ENCODE measurements at places on chromosomes 13 and 19.
A peak's percentile ranks its signal among the peaks of the same experiment; 100 is the strongest.

DNA sequence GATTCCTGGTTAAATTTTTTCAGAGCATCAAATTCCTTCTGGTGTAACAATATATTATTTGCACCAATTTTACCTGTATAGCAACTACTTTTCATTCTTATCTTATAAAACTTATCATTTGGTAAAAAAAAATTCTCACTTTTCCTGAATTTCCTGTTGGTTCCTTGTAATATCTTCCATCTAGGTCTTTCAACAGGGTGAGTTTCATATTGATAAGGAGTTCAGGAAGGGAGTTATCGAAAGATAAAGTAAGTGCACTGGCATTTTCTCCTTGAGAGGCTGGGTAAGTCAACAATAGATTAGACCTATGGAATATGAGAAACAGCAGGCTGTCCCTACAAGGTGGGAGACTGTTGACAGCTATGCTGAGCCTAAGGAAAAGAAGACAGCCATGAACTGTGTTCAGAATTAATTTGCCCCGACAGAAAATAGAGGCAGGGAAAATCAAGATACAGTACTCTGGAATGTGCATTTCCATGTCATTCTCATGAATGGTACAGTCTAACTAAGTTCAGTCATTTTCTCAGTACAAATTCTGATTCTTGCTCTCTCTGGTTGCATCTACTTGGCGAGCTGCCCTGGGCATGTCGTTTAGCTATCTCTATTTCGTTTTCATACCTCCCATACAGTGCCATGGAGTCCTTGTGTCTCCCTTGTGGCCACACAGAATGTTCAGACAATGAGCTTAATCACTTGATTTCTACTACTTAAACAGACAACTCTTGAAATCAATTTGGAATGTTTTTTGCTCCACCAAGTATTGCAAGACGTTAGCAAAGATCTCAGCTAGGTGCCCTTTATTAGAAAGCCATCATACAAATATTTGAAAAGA is 9.9 kb downstream of the IGFL1 start:
- DNase-seq, result peak; percentile 8

GRCh38 chr13:47671776-47672175 is 329.3 kb downstream of the SUCLA2 start:
- DNase-seq, result no peak

- DNase-seq, result no peak
These were observed 7.6 kb downstream of the PRR36 start for GRCh38 chr19:7866399-7867091.

- no peak for DNase-seq
These were observed 15.5 kb downstream of the MKNK2 start for GRCh38 chr19:2035590-2035991.

DNA sequence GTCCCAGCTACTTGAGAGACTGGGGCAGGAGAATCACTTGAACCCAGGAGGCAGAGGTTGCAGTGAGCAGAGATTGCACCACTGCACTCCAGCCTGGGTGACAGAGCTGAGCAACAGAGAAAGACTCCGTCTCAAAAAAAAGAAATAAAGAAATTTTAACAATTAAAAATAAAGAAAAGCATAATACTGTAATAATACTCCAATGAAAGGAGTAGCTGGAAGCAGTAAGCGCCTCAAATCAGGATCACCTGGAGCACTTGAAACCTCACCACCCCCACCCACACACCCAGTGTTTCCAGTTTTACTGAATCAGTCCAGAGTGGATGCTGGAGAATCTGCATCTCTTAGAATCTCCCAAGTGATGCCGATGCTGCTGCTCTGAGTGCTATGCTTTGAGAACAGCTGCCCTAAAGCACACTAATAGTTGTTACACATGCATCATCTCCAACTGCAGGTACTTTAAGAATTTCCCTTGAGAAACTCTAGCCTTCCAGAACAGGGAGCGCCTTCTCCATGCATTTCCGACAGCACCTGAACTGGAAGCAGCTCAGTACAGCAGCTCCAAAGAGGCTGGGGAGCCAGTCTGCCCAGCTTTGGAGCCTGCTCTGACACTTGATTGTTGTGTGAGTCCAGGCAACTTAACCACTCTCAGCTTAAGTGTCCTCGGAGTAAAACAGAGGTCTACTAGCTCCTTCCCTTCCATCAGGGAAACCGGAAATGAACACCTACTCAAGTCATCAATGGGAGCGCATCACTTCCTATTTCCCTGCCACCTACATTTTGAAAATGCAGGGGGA is 2.9 kb downstream of the ABCC4 start:
- no peak for DNase-seq
